Stimulated activated CD8-positive, alpha-beta memory T cell treated with anti-CD3 and anti-CD28 coated beads, Interleukin-12 subunit alpha, Interleukin-12 subunit beta, amount 100 ng/mL, for 4 hours (primary cell): ENCODE measurements at places on chromosomes 3 and 15.

DNA sequence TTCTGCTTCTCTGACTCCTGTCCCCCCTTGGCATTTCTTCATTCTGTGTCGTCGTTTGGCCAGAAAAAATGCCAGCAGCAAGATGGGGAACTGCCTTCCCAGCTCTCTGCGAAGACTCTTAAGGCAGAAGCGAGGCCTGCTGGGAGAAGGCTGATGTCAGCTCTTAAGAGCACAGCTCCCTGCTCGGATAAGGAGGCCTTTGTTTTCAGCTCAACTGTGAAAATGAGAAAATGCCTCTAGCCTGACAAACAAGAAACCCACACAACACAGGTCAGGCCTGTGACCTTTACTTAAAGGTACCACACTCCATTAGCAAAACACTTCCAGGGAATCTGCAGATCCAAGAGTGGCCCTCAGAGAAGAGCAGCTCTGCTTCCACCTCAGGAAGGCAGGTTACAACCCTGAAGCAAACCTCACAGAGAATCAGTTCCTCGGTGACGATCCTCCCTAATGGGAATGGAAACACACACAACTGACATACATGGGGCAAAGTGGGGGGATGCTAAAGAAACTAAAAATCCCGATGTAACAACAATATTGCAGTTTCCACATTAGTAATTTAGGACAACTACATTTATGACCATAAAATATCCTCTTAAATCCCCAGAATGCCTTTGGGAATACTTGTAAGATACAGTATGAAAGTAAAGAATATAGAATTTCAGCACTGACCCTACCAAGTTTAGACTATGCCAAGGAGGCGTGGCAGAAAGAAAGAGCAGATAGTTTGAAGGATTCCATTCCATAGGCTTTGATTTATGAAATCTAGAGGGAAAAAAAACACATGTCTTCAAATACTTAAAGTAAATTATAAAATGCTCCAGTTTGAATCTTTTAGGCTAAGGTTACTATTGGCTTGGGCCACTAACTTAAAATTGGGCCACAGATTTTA, 52.1 kb downstream of the VGLL4 start:
- no peak for DNase-seq

DNA sequence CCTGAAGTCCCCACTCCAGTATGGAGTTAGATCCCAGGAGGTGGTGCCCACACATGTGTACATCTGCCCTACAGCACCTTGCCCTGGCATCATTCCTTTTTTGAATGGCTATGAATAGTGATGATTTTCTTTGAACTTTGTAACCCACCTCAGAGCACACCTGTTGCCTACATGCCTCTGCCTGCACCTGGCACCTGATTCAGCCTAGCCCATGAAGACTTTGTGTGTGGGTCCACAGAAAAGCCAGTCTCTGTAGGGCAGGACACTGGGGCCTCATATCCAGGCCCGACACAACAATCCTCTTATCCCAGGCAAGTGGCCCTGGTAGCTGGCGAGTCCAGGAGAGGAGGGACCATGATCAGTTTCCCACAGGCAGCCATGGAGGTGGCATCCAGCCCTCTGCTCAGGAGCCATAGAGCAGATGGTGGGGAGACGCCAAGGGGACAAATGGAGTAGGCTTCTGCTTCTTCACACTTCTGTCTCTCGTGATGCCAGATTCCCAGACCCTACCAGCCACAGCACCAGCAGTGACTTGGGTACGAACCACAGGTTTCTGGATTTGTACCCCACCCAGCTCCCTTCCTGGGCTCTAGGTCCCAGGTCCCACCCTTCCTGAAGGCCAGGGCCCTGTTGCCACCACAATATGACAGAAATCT, 230.7 kb downstream of the UACA start:
- no peak for DNase-seq

DNA sequence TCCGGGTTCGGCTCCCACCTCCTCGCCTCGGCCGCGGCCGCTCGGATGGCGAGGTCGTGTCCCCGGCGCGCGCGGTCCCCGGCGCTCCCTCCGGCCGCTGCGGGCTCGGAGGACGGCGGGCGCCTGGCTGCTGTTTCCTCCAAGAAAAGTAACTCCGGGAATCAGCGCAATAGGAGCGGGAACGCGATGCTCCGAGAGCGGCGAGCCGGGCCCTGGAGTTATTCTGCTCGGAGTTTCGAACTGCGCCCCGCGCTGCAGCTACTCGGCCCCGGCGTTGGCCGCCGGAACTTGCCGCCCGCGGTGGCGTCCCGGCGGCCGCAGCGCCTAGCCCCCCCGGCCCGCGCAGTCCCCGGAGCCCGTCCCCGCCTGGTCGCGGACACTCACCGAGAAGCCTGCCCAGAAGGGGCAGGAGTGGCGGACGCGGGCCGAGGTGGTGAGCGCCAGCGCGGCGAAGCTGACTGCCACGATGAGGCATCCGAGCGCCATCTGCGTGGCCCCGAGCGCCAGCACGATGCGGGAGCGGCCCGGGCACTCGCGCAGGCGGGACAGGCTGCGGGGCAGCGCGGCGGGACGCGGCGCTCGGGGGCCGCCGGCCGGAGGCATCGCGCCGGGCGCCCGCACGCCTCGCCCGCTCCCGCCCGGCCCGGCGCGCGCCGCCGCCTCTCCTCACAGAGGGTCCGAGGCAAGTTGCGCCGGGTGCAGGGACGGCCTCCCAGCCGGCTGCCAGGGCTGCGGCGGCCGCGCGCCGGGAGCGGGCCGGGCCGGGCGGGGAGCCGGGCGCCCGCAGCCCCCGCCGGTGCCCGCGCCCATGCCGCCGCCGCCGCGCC, 251.9 kb downstream of the TJP1 start:
- no peak for DNase-seq

GRCh38 chr15:27824841-27825422, 274.2 kb downstream of the OCA2 start:
- DNase-seq: no peak

- no peak for DNase-seq
Measured at GRCh38 chr3:39166932-39167532, 13.6 kb upstream of the CSRNP1 start.

DNA sequence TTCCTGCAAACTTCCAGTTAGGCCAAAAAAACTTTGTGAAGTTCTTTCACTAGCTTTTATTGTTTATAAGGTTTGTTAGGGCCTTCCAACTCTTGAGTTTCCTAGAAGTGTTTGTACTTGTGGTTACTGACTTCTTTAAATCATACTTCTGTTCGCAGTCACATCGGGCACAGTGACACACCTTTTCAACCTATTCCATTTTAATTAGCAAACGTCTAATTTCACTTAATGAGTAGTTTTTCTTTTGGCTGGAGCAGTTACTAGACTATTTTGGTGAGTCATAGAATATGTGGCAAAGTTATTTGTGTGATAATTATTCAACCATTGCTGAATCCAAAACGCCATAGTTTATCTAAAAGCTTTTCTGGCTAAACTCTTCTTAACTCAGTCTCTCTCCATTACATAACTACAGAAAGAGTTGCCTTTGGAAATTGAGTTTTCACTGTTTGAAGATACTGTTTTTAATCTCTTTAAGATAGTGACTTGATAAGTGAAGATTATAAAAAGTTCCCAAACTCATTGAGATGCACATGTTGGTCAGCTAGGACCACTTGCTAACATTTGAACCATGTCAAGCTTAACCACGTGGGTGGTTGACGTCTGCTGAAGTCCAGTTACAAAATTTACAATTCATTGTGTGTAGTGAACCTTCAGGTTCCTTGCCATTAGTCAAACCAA, 21.5 kb downstream of the CNOT10 start:
- DNase-seq: no peak
